Activated T-cell treated with anti-CD3 and anti-CD28 coated beads, Interleukin-2, amount 50 U/mL, for 72 hours (primary cell): ENCODE measurements at places on chromosomes 4 and X. TPM values are rescaled to one million over a fixed set of nuclear protein-coding genes. Genes with fewer than 3 reads are reported as not detected.

- DNase-seq: no peak
Observed at GRCh38 chr4:23889814-23890341, at the start of gene PPARGC1A. TSS of gene PPARGC1A (minus strand) at chr4:23890047. CDS start at chr4:23889957, 90 bp downstream.

DNA sequence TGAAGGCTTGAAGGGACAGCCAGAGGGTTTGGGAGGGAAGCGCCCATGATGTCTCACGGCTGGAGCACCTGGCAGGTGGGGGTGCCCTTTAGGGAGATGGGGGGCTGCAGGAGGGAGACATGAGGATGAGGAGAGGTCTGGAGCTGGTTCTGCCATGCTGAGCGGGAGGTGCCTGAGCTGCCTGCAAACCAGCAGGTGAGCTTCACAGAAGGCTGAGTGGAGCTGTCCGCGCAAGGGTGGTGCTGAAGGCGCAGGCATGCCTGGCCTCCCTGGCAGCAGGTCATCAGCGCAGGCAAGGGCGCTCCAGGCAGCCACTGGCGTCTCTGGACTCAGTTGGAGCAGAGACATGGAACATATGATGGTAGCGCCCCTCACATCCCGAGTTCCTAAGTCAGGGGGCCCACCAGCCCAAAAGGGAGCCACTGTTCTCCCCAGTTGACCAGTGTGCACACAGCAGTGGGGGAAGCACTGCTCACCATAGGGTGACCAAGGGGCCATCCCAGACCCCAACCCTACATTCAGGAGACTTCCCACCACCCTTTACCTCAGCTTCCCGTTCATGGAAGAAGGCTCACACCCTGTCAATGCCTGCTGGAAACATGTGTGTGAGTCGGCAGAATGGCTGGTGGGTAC is 25.8 kb downstream of the ADRA2C start:
- peak; percentile 16 for DNase-seq

- no peak for DNase-seq
Observed at GRCh38 chr4:53987761-53988171, 76.6 kb downstream of the CHIC2 start.

- no peak for DNase-seq
Observed at GRCh38 chr4:183758758-183759447, 99.8 kb downstream of the TRAPPC11 start.

DNA sequence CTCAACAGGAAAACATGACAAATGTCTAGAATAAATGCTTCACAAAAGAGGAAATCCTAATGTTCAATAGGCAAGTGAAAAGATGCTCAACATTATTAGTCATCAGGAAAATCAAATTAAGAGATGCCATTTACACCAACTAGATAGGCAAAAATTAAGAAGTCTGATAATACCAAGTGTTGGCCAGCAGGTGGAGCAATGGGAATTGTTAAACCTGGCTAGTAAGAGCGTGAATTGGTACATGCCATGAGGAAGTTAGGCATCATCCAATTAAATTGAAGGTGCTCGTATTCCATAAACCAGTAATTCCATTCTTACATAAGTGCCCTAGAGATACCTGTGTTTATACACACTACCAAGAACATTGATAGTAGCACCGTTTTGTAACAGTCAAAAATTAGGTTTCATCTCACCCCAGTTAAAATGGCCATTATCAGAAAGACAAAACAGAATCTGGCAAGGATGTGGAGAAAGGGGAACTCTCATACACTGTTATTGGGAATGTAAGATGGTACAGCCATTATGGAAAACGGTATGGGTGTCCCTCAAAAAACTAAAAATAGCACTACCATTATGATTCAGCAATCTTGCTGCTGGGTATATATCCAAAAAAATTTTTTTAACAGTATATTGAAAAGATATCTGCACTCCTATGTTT is 14.0 kb upstream of the ZCCHC18 start:
- peak; percentile 40 for DNase-seq

DNA sequence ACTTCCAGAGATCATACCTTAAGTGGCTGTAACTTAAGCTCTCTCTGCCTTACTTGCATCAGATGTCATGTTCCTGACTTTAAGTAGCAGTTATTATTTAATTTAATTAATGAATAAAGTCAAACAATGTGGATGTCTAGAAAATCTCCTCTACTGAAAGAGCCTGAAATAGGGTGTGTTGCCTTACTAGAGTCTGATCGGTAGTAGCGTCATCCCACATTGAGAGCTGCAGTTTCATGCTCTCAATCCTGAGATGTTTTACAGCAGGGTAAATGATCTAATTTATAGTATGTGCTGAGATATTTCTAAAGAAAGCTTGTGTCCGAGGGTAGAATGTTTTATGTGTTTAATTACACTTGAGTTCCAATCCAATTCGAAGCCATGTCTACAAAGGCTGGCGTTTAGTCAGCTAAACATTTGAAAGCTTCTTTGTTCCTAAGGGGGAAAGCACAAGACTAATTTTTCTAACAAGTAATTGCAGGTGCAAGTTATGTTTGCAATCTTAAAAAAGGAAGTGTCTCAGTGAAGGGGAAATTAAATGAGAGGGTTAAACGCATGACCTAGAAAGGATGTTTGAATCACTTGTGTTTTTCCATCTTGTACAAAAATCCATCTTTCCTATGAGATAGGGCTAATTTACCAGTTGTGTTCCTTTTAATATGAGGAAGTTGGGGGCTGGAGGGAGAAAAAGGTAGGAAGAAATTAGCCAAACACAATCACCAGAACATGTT is 391.0 kb upstream of the MAGEB2 start:
- DNase-seq: no peak

DNA sequence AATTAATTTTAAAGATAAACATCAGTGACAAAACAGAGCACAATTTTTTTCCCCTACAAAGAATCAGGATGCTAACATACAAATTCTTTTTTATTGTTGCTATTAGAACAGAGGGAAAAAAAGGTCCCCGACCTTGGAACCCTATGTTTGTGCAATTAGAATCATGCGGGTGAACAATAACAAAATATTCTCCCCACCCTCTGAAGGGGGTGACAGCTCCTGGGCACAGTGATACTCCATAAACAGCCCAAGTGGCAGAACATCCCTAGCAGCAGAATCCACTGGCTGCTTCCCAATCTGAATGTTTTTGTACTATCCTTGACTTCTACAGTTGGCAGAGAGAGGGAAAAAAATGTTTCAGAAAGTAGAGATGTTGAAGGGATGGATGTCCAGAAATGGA is 87.7 kb upstream of the TLL1 start:
- DNase-seq: no peak

DNA sequence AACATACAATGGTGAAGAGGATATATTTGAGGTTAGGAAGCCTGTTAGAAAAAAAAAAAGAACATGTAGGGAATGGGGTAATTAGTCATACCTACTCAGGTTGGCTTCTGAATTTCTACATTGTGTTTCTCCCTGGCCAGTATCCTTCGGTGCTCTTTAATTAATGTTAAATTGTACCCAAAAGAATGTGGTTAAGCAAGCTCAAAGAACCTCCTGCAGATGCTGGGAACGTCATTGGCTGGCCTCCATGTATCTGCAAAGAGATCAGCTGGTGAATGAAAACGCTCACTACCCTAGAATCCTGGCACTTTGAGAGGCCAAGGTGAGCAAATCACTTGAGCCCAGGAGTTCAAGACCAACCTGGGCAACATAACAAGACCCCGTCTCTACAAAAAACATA is 942.3 kb upstream of the PRKX start:
- DNase-seq: no peak

DNA sequence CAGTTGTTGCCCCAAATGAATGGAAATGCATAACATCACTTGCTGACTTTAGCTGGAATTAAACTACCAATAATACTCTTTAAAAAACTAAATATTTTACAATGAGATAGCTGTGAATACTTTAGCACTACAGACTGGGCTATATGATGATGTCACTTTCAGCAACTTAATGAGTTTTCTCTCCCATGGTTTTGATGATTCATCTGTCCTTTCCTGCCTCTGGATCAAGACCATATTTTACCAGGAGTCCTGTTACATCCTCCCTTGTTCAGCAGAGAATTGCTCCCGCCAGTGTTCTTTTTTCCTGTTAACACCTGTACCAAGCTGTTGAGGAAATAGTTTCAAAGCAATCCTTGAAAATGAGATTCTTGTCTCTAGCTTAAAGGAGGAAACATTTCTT is 543.0 kb downstream of the SPRY1 start:
- no peak for DNase-seq

- no peak for DNase-seq
Observed at GRCh38 chr4:7638984-7639789, 204.5 kb upstream of the PSAPL1 start.

DNA sequence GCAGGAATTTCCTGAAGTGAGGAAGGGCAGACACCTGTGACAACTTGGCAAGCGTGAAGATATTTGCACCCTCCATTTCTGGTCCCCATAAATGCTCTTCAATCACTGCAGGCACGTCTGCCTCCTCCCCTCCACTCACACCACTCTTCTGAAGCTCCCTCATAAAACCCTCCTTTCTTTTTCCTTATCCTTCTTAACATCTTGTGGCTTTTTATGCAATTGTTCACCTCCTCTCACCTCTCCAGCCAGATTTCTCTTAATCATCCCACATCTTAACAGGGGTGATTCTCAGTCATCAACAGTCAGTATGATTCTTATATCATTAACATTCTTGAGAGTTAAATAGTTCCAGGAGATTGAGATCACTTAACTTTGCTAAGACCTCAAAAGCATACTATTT is 277.4 kb downstream of the SPRY1 start:
- no peak for DNase-seq

- DNase-seq: no peak
Observed at GRCh38 chr4:84126061-84126787, 372.9 kb downstream of the NKX6-1 start.

GRCh38 chr4:175273995-175274753 is 356.0 kb downstream of the ADAM29 start:
- no peak for DNase-seq

DNA sequence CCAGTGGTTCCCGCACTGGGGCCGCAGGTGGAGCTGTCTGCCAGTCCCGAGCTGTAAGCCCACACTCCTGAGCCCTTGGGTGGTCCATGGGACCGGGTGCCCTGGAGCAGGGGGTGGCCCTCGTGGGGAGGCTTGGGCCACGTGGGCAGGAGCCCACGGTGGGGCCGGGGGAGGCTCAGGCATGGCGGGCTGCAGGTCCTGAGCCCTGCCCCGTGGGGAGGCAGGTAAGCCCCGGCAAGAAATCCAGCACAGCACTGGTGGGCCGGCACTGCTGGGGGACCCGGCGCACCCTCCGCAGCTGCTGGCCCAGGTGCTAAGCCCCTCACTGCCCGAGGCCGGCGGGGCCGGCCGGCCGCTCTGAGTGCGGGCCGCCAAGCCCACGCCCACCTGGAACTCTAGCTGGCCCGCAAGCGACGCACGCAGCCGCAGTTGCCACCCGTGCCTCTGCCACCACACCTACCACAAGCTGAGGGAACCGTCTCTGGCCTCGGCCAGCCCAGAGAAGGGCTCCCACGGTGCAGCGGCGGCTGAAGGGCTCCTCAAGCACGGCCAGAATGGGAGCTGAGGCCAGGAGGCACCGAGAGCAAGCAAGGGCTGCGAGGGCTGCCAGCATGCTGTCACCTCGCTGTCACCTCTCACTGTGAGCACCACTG is 2.0 kb upstream of the METAP1 start:
- no peak for DNase-seq

GRCh38 chrX:3420316-3420715 is 73.9 kb upstream of the MXRA5 start:
- DNase-seq: no peak

- DNase-seq: peak; percentile 69
Observed at GRCh38 chrX:153723351-153724251, 586 bp downstream of the BCAP31 start.

DNA sequence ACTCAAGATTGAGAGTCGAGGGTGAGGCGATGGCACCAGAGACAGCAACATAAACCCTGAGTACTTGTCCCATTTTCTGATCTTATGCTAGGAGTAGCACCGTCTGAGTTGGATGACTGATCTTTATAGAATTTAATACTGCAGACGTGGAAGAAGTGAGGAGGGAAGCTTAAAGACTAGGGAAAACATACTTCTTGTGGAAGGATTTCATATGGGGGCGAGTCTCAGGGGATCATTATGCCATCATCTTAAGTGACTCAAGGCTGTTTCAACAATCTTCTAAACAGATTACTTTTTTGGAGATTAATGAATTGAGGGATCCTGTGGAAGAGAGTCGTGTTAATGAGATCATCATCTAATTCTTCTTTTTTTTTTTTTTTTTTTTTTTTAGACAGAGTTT is 17.2 kb upstream of the FAT1 start:
- DNase-seq: no peak

- no peak for DNase-seq
Observed at GRCh38 chrX:57929373-57929772, 19.1 kb upstream of the ZXDA start.

DNA sequence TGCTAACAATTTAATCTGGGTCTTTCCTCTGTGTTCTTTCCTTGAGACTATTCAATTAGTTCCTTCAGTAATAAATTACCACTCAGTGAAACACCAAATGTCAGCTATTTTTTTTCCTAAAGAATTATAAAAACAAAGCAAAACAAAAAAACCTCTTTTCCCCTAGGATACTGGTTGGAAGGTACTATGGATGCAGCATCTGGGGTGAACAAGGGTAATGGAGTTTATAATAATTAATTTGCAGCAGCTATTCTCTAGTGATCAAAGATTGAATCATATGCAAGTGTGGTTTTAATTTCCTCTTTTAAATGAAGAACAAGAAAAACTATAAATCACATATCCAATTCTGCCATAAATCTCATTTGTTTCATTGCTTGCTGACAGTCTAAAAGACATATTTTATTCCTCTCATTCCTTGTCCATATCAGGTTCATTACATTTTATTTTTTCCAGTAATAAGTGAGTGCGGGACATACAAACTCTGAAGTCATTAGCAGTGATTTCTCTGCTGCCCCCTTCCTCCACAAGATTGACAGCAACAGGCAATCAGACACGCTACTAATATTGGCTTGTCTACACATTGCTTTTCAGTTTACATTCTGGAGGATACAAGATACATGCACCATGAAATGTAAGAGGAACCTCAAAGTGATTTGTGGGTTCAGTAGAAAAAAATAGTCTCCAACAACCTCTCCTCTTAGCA is 1093.4 kb upstream of the SLIT2 start:
- no peak for DNase-seq

Gene FRG2
- not detected for total RNA-seq

Gene WNK3
- total RNA-seq: 1.3 TPM

Gene BMP3
- total RNA-seq: not detected

Gene IGFBP7
- total RNA-seq: not detected

Gene ADAM29
- not detected for total RNA-seq

Gene SPANXC
- total RNA-seq: not detected

Gene DIPK2B
- total RNA-seq: not detected

Gene CCDC110
- total RNA-seq: 1.2 TPM

Gene KDR
- not detected for total RNA-seq
